H1 (cell line): ENCODE measurements at places on chromosomes 7 and 10. TPM values are rescaled to one million over a fixed set of nuclear protein-coding genes. Genes with fewer than 3 reads are reported as not detected.
A peak's percentile ranks its signal among the peaks of the same experiment; 100 is the strongest.

DNA sequence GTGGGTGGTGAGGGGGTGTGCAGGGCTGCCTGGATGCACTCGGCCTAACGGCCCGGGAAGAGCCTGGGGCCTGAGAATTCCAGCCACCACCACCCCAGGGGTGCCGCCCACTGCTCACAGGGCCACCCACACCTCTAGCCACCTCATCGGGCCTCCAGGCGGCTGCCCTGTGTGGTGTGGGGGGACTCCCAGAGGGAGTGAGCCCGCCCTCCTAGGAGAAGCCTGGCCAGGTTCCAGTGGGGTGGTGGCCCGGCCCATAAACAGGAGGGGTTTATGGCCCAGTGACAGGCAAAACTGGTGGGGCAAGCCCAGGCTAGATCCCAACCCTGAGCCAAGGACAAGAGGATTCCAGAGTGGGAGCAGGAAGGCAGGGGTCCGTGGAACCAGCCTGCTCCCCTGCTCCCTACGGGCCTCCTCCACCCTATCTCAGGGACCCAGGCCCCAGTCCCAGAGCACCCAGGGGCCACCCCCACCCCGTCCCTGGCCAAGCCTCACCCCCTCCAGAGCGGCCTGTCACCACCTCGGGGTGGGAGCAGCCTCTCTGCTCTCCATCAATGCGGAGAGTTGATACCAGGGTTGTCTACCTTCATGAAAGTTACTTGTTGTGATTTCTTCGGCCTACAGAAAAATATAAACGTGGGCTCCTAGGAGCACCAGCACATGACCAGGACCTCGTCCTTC lies 20.2 kb upstream of the PDGFA start:
- H3K36me3 ChIP-seq, result no peaks in the 10 kb centered on the region
- DNase-seq, result no peak
- H3K27ac ChIP-seq, result no peak overlapping the region
- peaks cover 3% of the 10 kb centered on the region; the same call in 1 of the 2 replicates for H3K27me3 ChIP-seq
- H3K4me1 ChIP-seq, result peaks cover 13% of the 10 kb centered on the region
- no peak overlapping the region for H3K4me3 ChIP-seq

The C10orf105 gene
- 0.71 and 1.4 TPM in 2 replicates for polyA plus RNA-seq

The PCLO gene
- polyA plus RNA-seq, result 0.93 and 1.5 TPM in 2 replicates

- H3K4me1 ChIP-seq, result no peaks in the 10 kb centered on the region
- H3K27me3 ChIP-seq, result no peaks in the 10 kb centered on the region
- H3K27ac ChIP-seq, result no peak overlapping the region
- H3K4me3 ChIP-seq, result no peak overlapping the region
- H3K36me3 ChIP-seq, result no peaks in the 10 kb centered on the region
These were observed 61.7 kb downstream of the SH2D4B start for GRCh38 chr10:80599424-80599847.

The GAD2 gene
- 0.30 and 0.46 TPM in 2 replicates for polyA plus RNA-seq

DNA sequence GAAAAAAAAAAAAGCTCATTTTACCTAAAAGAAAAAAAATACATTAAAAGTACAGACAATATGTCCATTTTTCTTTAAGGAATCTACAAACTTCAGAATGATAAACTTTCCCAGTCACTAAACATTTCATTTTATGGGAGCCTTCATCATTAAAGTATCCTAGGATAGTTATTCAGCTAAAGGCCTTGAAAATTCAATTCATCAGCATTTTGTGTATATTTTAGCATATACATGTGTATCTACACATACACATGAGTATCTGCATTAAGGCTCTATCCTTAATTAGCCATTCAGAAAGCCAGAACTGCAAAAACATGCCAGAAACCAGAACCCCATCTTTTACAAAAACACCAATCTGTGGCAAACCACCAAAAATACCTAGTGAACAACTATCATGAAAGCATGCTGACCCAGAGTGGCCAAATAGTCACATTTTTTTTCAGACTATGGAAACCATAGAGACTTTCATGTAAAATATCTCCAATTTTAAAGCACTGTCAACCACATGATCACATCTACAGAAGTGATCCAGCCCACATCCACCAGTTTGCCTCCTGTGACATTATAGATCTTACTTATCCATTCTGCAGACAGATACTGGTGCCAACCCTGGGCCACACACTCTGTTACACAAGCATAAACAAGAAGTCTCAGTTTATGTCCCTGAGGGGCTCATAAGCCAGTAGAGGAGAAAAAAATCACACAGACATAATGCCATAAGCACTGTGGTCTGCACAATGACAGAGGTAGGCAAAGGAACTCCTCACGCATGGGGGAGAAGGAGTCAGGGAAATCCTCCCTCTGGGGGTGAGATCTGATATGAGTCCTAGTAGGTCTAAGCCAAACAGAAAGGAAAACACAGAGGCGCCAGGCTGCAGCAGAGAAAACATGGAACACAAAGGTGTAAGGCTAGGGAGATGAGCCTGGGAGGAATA lies 79.2 kb downstream of the SRPK2 start:
- H3K27ac ChIP-seq, result no peak overlapping the region
- no peaks in the 10 kb centered on the region for H3K27me3 ChIP-seq
- no peak overlapping the region for H3K4me3 ChIP-seq

DNA sequence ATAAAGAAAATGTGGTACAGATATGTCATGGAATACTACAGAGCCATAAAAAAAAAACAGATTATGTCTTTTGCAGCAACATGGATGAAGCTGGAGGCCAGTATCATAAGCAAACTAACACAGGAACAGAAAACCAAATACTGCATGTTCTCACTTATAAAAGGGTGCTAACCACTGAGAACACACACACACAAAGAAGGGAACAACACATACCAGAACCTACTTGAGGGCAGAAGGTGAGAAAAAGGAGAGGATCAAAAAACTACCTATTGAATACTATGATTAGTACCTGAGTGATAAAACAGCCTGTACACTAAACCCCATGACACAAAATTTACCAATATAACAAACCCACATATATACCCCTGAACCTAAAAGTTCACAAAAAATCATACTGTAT lies 144.6 kb downstream of the TPK1 start:
- H3K36me3 ChIP-seq, result no peaks in the 10 kb centered on the region
- no peaks in the 10 kb centered on the region for H3K27me3 ChIP-seq
- H3K4me3 ChIP-seq, result no peak overlapping the region

The SFXN3 gene
- polyA plus RNA-seq, result 2.6 and 3.0 TPM in 2 replicates

DNA sequence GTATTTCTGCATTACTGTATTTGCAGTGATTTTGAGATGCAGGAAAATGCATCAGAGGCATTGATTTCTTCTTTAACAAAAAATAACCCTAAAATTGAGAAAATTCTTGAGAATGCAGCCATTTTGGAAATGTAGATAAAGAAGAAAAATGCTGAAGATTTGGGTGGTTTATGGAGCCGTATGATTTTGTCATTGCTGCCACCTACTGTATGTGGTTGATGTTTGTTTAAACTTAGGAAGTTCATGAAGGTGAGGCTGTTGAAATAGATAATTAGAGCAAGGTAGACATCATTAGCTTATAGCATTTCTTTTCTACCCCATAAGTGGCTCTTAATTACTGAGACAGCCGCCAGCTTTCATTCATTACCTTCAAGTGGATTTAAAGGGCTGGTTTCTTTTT lies 92.1 kb upstream of the SAMD8 start:
- no peaks in the 10 kb centered on the region for H3K27me3 ChIP-seq
- H3K4me3 ChIP-seq, result no peak overlapping the region
- DNase-seq, result no peak
- H3K36me3 ChIP-seq, result no peaks in the 10 kb centered on the region; the same call in none of the 2 replicates
- peaks cover 4% of the 10 kb centered on the region for H3K4me1 ChIP-seq

DNA sequence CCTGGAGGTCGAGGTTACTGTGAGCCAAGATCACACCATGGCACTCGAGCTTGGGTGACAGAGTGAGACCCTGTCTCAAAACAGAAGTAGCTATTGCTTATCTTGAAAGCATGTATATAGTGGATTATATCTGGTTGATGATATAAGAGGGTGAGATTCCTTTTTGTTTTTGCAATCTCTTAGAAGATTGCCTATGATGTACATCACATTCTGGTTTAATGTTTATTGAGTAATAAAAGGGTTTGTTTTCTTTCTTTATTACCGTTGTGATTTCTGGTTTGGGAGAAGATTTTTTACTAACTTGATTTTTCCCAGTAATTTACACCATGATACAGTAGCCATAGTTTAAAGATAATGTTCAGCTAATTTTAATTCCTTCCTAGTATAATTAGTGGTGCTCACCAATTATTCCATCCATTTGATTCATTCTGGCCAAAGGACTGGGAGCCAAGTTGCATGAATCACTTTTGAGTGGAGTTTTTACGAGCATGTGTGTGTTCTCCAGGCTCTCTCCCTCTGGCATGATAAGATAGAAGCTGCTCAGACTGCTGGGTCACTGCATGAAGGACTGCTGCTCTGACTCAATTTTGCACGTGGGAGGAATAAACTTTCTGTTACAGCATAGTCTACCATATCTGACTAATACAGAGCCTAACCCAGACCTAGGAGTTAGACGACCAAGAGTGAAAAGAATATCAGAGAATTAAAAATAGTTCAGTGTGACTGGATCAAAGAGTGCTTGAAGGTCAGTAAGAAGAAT lies 13.5 kb upstream of the TSPAN13 start:
- H3K36me3 ChIP-seq, result no peaks in the 10 kb centered on the region
- no peak overlapping the region for H3K27ac ChIP-seq
- H3K4me1 ChIP-seq, result peaks cover 3% of the 10 kb centered on the region
- DNase-seq, result no peak

DNA sequence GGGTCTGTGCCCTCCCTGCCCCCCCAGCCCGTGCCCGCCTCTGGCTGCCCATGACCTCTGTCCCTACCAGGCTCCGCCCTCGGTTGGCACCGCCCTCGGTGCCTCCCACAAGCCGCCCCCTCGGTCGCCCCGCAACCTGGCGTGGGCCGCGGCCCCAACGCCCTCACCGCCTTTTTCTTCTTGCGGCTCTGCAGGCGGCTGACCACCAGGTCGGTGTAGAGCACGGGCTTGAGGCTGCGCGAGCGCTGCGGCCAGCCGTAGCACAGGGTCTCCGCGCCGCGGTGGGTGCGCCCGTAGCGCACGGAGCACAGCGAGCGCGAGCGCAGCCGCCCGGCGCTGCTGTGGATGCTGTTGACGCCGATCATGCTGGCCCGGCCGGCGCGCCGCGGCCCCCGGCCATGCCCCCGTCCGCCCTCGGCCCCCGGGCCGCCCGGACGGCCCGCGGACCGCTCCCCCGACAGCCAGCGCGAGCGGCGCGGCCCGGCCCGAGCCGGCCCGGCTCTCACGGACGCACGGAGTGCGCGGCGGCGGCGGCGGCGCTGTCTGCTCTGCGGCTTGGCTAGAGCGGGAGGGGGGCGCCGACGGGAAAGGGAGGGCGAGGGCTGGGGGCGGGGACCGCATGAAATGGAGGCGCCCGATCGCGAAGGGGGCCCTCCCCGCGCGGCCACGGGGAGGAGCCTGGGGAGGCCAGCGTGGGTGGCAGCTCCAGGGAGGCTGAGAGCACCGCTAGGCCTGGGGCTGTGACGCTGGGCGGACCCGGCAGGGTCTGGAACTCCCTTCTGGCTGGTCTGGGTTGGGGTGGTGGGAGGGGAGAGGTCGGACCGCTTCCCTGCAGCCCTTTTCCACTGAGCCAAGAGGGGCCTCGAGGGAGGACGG lies 9.6 kb downstream of the PSD start:
- H3K4me3 ChIP-seq, result peak overlapping the region; percentile 59
- H3K36me3 ChIP-seq, result no peaks in the 10 kb centered on the region
- H3K27ac ChIP-seq, result no peak overlapping the region
- peaks cover 52% of the 10 kb centered on the region for H3K27me3 ChIP-seq
- peak; percentile 67 for DNase-seq

The FOXP2 gene
- polyA plus RNA-seq, result 0.09 and 0.28 TPM in 2 replicates

- H3K36me3 ChIP-seq, result no peaks in the 10 kb centered on the region
- no peak for DNase-seq
- H3K4me1 ChIP-seq, result no peaks in the 10 kb centered on the region
- no peak overlapping the region for H3K4me3 ChIP-seq
These were observed 30.2 kb upstream of the ARHGAP12 start for GRCh38 chr10:31958856-31959255.

- H3K27me3 ChIP-seq, result no peaks in the 10 kb centered on the region
- H3K36me3 ChIP-seq, result peaks cover 27% of the 10 kb centered on the region
- peaks cover 6% of the 10 kb centered on the region for H3K4me1 ChIP-seq
- H3K27ac ChIP-seq, result peak overlapping the region; percentile 77
These were observed 600 bp downstream of the SIRT1 start for GRCh38 chr10:67884842-67885670.

DNA sequence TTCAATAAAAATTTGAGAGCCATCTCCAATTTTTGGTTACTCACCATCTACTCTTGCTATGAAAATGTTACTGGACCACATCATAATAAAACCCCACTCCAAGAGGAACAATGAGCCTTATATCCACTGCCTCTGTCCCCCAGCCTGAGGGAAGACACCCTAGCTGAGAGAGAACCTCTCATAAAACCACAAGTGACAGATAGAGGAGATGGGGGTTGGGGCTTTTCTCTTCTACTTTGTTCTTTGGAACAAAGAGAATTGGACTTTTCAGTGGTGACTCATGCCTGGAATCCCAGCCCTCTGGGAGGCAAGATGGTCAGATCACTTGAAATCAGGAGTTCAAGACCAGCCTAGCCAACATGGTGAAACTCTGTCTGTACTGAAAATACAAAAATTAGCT lies 27.6 kb upstream of the TAS2R16 start:
- no peaks in the 10 kb centered on the region for H3K36me3 ChIP-seq
- no peak overlapping the region for H3K27ac ChIP-seq
- no peak for DNase-seq
- H3K4me1 ChIP-seq, result no peaks in the 10 kb centered on the region

The ABCC2 gene
- 0.44 and 0.74 TPM in 2 replicates for polyA plus RNA-seq

The PLCE1 gene
- 0.05 and 0.06 TPM in 2 replicates for polyA plus RNA-seq

The PIK3CG gene
- not detected in 2 replicates for polyA plus RNA-seq

The JAKMIP3 gene
- 0.82 and 0.83 TPM in 2 replicates for polyA plus RNA-seq

- no peaks in the 10 kb centered on the region; the same call in 1 of the 2 replicates for H3K4me1 ChIP-seq
- H3K27me3 ChIP-seq, result no peaks in the 10 kb centered on the region
- no peak overlapping the region for H3K4me3 ChIP-seq
- no peak overlapping the region for H3K27ac ChIP-seq
These were observed 59.8 kb upstream of the SMNDC1 start for GRCh38 chr10:110364531-110364937.

- no peak overlapping the region for H3K4me3 ChIP-seq
- DNase-seq, result no peak
- no peaks in the 10 kb centered on the region for H3K27me3 ChIP-seq
- H3K36me3 ChIP-seq, result no peaks in the 10 kb centered on the region
These were observed 283.4 kb upstream of the AOAH start for GRCh38 chr7:37007691-37008090.

DNA sequence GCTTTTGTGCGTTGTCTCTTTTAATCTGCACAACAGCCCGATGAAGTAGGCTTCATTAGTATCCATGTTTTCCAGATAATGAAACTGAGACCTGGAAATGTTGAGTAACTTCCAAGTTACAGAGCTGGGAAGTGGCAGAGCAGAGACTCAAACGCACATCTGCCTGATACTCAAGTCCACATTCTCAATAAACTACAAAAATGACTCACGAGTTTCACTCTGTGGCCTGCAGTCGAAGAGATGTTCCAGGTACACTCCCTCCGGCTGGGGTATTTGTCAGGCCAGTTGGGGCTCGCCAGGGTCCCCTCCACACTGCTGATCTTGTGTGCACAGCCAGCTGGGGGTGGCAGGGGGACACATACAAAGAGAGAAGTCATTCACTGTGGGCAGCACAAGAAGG lies 17.7 kb upstream of the OPALIN start:
- H3K27me3 ChIP-seq, result peaks cover 2% of the 10 kb centered on the region; the same call in 1 of the 2 replicates
- H3K36me3 ChIP-seq, result no peaks in the 10 kb centered on the region
- DNase-seq, result no peak
- H3K4me3 ChIP-seq, result no peak overlapping the region

The NKX1-2 gene
- 11.5 and 12.7 TPM in 2 replicates for polyA plus RNA-seq
